ENCODE measurements at places on chromosomes 12 and 14.

- DNase-seq, result peak; percentile 70
Observed at GRCh38 chr14:22820731-22821130, 5.5 kb upstream of the SLC7A7 start.

- no peak for DNase-seq
Observed at GRCh38 chr12:70948976-70949336, 28.4 kb upstream of the PTPRR start.

GRCh38 chr14:20118795-20119194, 8.3 kb downstream of the OR4K17 start:
- no peak for DNase-seq

GRCh38 chr12:110693731-110694130, 4.8 kb upstream of the HVCN1 start:
- no peak for DNase-seq

- no peak for DNase-seq
Observed at GRCh38 chr12:96223411-96224218, 29.4 kb downstream of the ELK3 start.

DNA sequence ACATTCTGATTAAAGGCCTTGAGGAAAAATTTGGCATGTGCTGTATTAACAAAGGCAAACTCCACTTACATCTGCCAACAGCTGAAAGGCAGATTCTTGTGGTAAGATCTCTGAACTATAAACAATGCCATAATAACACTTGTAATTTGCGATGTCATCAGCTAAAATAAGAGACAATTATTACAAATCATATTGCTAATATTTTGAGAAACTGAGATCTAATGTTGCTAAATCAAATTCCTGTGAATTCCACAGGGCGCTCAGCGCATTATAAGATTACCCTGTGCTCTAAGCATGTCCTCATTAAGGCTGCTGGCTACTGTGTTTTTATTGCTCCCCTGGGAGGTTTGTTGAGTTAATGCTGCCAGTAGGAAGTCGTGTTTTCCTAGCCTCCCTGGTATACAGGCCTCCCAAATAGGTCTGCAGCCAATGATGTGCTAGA, 244.8 kb downstream of the DACT1 start:
- DNase-seq, result peak; percentile 50

GRCh38 chr12:53944907-53945847, 6.5 kb downstream of the HOXC13 start:
- DNase-seq, result no peak

DNA sequence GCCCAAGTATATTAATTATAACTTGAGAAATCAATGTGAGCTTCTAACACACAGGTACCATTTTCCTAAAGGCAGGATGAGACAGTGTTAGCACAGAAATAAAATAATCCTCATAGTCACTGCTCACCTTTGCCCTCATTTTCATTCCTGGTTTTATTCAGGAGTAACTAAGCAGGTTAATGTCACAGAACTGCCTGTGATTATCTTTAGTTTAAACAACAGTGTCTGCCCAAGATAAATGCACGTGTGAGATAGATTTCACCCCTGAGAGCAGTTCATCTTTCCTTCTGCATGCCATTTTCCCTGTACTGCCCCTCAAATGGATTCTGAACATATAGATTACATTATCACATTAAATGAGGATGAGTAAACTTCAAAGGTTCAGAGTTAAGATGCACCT, 250.7 kb downstream of the RMST start:
- no peak for DNase-seq

- DNase-seq, result peak; percentile 67
Observed at GRCh38 chr14:68278576-68279436, 459.2 kb downstream of the RAD51B start.

GRCh38 chr14:94752591-94753436, 17.1 kb downstream of the GSC start:
- no peak for DNase-seq
